ENCODE measurements at places on chromosomes 5 and 9.

DNA sequence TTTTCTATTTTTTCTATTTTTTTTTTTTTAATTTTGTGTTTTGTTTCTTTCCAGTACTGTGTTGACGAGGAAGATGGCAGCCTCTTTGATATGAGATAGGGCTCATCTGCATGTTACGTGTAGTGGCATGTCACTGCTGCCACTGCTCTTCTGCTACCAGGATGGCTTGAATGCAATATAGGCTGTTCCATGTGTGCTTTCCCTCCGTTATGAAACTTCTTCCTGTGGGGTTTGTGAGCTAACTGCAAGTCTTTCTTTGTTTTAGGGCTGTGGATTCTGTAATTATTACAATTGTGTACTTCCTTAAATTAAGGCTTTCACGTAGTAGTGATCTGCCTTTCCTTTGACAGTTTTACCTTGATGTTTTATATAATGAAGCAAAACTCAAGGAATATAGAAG, 184.6 kb downstream of the KDM4C start:
- no peak for DNase-seq

- DNase-seq, result no peak
Measured at GRCh38 chr9:95202076-95202681, 115.3 kb downstream of the FANCC start.

DNA sequence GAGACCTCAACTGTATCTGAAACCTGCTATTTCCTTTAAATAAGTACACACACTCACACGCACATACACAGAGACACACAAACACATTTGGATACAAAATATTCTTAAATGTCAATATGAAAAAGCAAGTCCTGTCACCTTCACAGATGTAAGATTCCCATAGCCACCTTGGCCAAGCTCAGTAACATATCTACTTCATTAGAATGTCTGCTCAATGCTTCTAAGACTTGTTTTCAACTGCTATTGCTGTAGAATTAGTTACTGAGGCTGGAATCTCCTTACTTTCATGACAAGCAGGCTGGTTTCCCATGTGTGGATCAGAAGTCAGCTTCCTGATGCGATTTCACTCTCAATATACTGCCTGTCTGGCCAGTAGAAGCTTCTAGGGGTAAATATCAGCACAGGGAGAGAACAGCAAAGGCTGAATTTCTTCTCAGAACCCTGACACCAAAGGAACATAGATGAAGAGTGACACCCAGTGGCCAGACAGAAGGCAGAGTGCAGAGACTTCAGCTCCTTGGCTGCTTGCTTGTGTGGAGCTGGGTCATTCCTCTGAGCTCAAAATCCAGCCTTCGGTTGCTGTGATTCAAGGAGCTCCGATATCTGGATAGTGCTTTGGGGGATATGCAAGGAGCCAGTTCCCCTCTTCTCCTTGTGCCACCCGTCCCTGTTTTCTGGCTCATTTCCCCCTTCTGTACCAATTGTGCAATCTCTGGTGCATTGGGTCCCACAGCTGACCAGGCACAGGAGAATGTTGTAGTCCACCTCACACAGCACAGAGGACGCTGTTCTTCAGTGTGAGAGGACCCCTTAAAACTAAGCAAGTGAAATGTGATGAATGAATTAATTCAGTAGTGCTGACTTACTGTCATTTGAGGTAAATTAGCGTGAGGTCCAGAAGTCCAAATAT, 26.6 kb upstream of the ABLIM3 start:
- no peak for DNase-seq

GRCh38 chr5:146902471-146902870, 23.9 kb upstream of the PPP2R2B start:
- no peak for DNase-seq

DNA sequence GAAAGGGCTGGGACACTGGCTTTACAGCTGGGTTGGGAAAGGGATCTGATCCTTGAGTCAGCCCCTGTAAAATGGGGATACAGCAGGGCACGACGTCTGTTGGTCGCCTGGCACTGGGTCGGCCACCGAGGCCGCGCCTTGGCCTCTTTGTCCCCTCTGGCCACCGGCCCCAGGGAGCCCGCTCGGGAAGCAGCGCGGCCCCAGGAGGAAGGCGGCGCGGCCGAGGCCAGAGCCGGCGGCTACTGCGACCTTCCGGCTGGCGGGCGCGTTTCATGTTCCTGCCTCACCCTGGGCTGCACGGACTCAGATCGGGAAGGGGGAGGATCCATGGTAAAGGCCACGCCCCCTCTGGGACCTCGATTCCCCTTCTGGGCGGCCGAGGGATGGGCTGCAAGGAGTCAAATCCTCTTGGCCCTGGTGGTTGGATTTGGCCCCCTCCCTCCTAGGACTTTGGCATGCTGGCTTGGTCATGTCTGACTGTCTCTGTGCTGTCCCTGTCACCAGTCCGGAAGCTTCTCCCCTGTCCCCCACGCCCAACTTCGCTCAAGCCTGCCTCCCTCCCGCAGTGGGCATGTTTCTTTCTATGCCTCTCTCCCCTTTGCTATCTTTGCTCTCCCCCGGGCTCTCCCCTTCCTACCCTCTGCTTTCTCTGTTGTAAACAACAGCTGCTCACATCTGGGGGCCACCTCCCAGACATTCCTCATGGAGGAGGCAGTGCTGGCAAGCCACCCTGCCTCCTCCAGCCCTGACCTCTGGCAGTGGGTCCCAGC, 25.8 kb downstream of the FPGS start:
- DNase-seq, result no peak

DNA sequence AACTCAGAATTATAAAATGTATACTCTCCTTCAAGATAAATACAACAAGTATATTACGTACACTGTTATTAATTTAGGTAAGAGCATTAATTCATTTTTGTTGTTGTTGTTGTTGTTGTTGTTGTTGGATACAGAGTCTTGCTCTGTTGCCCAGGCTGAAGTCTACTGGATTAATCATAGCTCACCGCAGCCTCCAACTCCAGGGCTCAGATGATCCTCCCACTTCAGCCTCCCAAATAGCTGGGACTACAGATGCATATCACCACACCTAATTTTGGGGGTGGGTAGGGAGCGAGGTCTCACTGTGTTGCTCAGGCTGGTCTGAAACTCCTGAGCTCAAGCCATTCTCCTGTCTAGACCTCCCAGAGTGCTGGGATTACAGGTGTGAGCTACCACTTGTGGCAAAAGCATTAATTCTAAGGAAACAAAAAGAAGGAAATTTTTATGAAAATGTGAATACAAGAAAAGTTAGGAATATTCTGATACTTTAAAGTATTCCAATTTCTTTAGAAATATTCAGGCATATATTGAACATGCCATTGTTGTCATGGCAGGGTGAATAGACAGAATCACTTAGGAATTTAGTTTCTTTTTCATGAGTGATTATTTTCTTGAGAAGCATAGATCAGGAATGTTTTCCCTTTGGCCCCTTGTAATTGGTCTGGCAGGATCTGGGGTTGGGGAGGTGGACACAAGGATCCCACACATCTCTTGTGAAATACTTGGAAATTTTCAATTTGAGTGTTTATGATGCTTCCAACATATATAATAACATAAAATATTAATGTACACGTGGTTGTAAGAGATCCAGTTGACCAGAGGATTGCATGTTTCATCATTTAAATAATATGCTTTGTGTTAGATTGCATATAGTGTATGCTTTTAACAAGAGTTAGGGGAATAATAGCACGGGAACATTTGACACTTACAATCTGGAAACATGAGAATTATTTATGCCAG, 263.6 kb downstream of the FANCC start:
- DNase-seq, result no peak

- no peak for DNase-seq
Measured at GRCh38 chr5:74409166-74409706, 231.3 kb downstream of the ENC1 start.

- no peak for DNase-seq
Measured at GRCh38 chr9:135090547-135090946, 3.1 kb downstream of the OLFM1 start.

DNA sequence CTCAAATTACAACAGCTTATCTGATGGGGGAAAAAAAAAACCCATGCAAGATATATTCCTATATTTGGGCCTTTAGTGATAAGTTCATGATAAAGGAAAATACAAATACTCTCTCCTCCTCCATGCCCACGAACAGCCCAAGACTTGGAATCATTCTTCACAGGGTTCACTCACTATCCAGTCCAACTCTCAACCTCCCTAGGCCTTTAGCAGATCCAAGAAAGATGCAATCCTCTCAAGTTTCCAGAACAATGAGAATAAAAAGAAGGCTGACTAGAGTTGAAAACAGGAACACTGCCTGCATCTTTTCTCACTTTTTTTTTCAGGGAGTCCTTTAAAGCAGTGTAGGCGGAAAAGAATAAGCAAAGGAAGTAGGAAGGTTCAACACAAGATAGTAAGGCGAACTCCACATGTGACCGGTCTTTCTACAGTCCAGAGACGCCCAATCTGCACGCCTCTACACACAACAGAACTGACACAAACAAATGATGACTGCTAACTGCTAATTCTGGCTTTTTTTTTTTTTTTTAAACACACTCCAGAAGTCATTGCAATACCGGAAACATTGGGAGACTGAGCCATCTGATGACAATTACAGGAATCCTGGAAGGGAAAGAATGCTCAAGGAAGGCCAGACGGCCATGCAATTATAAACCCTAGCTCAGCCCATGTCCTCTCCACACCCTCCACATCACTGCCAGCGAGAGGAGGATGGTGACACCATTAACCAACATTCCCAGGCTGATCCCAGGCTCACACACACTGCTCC, 75.4 kb downstream of the BNC2 start:
- DNase-seq, result no peak

DNA sequence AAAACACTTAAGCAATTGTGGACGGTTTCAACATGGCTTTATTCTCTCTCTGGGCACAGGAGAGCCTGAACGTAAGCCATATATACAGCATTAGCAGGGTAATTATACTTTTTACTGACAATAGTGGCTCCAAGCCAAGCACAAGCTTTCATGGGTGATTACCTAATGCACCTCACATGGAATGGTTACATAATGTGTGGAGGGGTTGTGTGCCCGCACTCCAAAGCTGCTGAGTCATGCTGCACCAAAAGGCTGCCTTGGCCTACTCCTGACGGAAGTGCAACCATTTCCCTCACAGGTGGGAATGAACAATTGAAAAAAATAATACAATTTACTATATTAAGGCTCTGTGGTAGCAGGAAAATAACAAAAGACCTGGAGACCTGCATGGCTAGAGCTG, 86.5 kb upstream of the ATP10B start:
- DNase-seq, result no peak

DNA sequence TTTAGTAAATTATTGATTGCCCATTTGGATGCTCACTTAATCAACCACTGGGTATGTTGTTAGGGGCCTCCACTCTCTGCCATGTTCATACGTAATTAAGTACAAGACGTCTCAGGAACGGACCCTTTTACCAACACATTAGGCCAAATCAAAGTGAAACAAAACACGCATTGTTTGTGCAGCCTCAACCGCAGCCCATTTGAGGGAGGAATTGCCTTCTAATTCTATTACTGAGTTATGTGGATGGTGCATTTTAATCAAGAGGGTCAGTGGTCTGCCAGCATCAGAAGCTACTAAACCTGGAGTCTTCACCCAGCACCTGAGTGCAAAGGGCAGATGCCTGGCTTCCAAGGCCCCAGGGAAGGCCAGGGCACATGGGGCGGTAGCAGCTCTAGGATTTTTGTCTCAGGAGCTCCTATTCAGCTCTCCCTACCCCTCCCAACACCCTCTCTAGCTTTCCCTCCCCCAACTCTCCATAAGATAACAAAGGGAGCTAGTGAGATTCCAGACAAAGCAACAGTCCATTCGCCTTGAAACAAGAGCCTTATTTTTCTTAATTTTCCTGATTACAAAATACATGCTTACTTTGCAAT, 7.9 kb upstream of the MED27 start:
- no peak for DNase-seq

GRCh38 chr9:120351106-120351505, 228.9 kb downstream of the CDK5RAP2 start:
- no peak for DNase-seq

DNA sequence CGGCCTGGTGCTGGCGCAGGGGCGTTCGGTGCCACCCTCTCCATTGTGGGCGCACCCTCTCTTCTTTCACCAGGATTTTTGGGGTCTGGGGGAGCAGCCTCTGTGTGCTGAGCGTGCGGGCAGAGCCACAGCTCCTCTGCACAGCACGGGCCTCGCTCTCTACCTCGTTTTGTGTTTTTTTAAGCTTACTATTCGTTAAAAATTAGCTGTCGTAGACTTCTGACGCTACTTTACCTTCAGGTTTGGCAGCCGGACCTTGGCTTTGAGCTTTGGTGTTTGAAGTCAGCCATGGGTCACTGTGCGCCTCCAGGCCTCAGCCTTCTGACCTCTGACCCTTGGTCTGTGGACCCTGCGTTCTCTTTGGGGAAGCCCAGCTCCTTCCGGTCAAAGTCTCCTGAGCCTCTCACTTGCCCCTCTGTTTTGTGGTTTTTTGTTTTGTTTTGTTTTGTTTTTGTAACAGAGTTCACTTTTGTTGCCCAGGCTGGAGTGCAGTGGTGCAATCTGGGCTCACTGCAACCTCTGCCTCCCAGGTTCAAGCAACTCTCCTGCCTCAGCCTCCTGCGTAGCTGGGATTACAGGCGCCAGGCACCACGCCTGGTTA, 88.2 kb upstream of the CACNA1B start:
- DNase-seq, result no peak

DNA sequence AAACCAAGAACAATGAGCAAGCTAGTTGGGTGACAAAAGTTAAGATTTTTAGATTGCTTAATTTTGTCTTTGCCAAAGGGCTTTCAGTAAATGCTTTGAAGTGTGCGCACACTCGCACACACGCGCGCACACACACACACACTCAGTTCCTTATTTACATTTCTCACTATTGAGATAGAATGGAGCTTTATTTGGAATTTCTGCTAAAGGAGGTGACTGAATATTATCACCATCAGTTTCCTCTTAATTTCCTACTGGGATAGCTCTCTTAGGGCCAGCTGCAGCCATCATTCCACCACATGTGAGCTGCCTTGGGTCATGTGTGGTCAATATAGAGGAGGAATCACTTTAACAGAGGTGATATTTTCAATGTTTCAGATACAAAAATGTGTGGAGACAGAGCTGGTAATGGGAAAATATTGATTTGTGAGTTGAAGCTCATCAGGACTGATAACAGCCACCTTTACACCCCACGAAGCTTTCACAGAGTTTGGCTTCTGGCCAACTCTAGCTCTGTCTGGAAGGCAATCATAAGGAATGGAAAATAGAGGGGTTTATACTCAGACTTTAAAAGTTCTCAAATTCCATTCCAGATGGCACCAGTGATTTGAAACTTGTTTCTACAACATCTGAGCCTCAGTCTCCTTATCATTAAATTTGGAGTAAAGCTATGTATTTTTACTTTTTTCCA, 99.9 kb downstream of the MACIR start:
- DNase-seq, result no peak

DNA sequence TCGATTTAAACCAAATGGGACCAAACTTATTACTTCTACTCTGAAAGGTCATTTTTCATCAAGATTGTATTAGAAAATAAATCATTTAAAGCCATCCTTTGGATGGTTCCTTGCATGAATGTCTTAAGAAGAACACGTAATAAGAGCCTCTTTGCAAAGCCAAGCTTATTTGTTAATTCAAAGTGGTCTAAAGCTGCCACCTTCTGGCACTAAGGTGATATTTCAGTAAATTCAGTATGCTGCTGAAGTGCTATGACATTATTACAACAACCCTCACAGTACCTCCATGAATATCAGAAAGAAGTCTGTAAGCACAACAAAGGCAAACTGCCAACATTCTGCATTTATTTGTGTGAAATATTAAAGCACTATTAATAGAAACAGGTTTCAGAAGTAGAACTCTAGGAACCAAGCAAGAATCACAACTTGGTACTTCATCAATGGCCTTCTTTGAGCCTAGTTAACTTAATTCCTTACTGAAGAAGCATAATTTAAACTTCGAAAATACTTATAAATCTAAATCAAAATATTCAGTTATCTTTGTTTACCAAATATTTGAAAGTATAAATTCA, 53.1 kb upstream of the TYRP1 start:
- no peak for DNase-seq

- DNase-seq, result no peak
Measured at GRCh38 chr5:83956386-83956785, 235.7 kb upstream of the HAPLN1 start.

Measured in activated CD4-positive, CD25-positive, alpha-beta regulatory T cell (primary cell).